ENCODE measurements at places on chromosomes 11 and 22.

GRCh38 chr11:44657836-44658505 is 68.8 kb upstream of the TSPAN18 start:
- DNase-seq = no peak

GRCh38 chr11:13104619-13105236 is 95.6 kb downstream of the RASSF10 start:
- DNase-seq = no peak

GRCh38 chr11:133710681-133711240 is 134.6 kb downstream of the SPATA19 start:
- DNase-seq = no peak

GRCh38 chr22:43203471-43203981 is 16.6 kb upstream of the TTLL12 start:
- DNase-seq = no peak

DNA sequence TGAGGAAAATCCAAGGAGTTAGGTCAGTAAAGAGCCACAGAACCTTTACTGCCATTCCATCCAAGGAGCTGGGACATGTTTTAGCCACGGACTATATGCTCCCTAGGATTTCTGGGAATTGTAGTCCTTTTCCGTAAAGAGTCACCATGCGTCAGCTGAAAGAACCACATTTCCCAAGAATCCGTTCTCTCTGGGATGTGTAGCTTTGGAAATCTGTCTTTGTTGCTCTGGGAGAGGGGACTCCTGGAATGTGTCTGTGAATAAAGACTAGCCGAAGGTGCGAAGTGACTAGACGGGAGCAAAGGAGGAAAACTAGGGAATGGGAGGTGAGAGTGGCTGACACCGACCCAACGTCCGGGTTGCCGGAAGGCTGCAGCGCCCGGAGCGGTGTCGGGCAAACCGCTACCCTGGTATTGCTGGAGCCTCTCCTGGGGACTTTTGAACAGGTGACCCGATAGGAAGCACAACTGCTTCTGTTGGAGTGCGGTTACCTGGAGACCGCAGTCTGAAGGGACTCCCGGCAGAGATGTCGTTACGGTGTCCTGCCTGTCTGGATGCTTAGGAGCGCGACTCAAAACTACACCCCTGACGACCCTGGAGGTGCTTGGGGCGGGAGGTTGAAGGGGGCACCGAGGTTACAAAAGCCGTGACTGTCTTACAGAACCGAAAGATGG is at the start of gene IFTAP:
IFTAP (plus strand) TSS at position 187 of the 674 bp plus-strand sequence. CDS start 15,602 bp downstream, outside the sequence.
- DNase-seq = peak; percentile 14

GRCh38 chr11:43399983-43400630 is 41.4 kb downstream of the TTC17 start:
- DNase-seq = no peak

- no peak for DNase-seq
Observed at GRCh38 chr22:29391546-29391945, 3.2 kb upstream of the AP1B1 start.

DNA sequence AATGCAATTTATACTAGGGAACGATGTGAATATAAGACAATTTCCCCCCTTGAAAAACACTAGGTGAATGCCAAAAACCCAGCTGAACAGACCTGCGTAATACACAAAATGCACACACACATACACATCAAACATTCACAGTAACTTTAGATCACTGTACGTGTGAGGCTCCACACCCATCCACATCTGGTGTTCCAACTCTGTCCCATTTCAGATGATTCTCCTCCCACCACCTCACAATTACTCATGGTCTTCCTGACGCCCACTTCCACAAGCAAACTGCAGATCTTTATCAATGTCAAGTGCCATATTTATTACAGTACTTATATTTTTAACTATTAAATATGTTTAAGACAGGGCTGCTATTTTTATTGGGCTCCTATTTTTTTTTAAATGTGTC is 57.8 kb upstream of the TENM4 start:
- no peak for DNase-seq

GRCh38 chr22:42799461-42800405 is 57.3 kb downstream of the ARFGAP3 start:
- DNase-seq = no peak

DNA sequence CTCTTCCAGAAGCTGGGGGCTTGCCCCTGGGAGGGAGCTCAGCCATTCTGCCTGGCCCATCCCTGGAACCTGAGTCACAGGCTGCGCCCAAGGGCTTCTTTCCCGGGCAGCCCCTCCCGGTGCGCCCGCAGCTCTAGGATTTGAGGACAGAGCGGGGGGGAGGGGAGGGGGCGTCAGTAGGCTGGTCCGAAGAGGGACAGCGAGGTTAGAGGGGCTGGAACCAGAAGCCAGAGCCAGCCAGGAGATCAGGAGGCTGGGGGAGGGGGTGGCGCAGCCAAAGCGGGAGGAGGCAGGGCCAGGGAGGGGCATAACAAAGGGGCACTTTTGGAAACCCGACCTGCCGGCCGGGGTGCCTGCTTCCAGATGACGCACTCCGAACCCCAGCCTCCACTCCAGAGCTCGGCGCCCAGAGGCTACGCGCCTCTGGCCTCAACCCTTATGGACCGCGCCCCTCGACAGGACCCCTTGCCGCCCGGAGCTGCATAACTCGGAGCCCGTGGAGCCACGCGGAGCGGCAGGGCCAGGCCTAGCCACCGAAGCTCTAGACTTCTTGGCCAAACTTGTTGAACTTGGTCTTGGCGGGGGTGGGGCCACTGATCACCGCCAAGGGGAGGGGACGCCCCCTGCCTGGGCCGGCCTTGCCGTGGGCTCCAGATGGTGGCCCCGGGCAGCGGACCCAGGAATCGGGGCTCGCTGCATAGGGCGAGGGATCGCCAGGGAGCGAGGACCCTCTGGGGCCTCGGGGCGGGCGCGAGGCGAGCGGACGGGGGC is 744 bp downstream of the PACSIN3 start:
- no peak for DNase-seq

DNA sequence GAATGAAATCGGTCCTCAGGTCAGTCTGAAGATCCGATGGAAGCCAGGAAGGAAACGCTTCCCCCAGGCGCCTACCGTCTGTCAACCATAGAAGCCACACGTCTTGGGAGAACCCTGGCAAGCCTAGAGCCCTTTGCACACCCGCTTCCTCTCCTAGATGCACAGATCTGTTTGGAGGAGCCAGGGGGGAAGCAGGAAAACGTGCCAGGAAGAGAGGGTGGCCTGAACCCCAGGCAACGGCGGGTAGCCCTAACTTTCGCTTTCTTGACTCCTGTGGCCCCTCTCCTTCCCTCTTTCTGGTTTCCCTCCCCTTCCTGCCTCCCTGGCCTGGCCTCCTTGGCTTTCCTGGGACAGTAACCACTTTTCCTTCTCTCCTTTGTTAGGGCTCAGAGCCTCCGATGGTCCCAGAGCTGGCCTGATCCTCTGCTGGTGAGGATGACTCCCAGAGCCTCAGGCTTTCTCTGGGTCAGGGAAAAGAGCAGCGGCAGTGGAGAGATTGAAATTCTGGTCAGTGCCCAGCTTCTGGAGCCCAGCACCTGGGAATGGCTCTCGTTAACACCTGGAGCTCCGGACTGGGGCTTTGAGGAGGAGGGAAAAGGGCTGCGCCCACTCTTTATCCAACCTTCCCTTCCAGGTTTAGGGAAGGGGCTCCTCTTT is 2.1 kb downstream of the FXYD6 start:
- no peak for DNase-seq

DNA sequence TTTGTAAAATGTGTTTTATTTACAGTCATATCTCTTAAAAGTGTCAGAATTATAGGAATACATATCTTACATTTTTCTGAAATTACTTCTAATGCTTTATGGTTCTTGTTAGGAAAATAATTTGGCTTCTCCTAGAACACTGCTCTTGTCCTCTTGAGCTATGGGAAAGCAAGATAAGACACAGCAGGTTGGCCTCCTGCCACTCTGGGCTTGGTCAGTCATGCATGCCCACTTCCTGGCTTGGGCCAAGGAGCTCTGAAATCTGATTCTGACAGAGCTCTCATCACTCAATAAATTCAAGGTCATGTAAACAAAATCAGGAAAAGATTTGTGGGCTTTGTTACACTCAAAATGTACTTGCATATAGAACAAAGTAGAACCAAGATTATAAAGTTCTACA is 1036.0 kb downstream of the OPCML start:
- no peak for DNase-seq
